Stimulated activated CD4-positive, alpha-beta T cell treated with anti-CD3 and anti-CD28 coated beads, Interleukin-15, amount 100 ng/mL, for 1 hour (primary cell): ENCODE measurements at places on chromosomes 5 and 9.

DNA sequence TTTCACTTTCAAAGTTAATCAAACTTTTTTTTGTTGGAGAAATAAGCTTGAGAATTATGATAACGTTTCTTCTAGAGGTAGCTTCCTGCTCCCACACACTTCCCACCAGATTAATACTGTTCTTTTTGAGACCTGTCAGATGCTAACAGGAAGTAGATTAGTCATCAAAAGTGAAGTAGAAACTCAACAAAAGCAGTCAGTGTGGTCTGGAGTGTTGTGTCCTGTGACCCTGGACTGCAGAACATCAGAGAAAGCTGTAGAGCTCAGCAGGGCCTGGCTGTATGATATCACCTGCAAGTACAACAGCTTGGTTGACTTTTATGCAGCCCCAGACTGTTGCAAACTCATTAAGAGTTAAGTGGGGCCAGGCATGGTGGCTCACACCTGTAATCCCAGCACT, 495.7 kb upstream of the CYLC2 start:
- no peak for DNase-seq

DNA sequence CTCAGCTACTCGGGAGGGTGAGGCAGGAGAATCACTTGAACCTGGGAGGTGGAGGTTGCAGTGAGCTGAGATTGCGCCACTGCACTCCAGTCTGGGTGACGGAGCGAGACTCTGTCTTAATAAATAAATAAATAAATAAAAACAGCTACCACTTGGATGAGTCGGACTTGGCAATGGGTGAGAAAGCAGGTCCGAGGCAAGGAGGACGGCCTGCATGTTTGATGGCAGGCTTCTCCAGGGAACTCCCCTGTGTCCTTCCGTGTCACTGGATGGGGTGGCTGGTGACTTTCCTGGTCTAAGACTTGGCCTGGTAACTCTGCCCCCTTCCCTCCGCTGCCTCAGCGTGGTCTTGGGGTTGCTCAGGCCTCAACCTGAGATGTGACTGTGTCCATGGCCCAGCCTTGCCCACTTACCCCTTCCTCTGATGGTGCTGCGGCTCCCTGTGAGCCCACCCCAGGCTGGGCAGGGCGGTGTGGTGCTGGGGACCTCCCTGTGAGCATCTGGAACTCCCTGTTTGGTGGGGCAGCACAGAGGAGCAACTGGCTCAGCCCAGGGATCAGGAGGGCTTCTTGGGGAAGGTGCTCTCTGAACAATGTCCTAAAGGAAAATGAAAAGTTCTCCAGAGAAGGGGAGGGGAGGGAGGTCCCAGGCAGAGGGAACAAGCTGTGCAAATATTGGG, 62.5 kb upstream of the PSD2 start:
- no peak for DNase-seq

- DNase-seq: no peak
Measured at GRCh38 chr5:909994-910768, 17.5 kb downstream of the TRIP13 start.

DNA sequence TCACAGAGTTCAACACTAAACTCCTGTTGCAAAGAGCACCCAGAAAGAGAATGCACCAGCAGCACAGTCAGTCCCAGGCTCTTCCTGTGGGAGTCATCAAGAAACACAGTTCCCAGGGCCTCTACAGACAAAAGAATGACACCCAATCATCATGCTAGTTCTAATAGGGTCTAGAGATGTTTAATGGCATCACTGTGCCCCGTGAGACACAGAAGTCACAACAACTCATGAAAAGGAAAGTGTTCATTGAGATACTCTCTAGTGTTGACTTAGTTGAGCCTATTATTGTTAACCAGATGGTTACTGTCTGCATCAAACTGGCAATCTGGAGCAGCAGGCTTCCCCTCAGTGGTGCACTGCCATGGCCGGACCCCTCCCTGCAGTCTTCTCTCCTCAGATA, 1.6 kb downstream of the KLHL3 start:
- no peak for DNase-seq

DNA sequence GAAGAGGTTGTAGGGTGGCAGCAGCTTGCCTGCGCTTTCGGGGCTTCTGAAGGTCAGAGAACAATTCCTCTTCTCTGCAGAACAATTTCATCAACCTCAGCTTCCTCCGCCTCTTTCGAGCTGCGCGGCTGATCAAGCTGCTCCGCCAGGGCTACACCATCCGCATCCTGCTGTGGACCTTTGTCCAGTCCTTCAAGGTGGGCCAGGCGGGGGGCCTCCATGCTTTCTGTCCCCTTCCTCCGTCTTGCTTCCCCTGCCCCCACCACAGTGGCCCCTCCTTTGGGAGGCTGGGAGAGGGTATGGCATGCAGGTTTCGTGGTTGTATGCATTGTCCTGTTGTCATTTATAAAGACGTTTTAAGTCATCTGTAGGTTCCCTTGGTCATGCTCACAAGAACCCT, 195.8 kb downstream of the CACNA1B start:
- DNase-seq: no peak

- no peak for DNase-seq
Measured at GRCh38 chr9:113290052-113290607, 13.0 kb downstream of the RNF183 start.

DNA sequence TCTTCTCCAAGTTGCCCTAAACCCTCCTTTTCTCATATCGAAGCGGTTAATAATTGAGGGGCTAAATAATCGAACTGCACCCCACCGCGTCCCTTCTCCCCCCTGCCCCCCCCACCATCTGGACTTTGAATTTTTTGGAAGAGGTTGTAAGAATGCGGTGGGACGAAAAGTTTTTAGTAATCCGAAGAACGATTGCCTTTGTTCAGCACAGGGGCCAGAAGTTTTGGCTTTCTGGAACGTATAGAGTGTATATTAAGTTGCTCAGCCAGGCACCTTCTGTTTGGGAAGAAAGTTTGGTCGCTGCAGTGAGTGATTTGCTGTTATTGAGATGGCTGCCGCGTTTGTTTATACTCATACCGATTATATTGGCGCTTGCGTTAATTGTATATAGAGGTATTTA, 518 bp downstream of the ERBIN start:
- no peak for DNase-seq

GRCh38 chr5:102713682-102714231, 41.3 kb upstream of the PAM start:
- no peak for DNase-seq

DNA sequence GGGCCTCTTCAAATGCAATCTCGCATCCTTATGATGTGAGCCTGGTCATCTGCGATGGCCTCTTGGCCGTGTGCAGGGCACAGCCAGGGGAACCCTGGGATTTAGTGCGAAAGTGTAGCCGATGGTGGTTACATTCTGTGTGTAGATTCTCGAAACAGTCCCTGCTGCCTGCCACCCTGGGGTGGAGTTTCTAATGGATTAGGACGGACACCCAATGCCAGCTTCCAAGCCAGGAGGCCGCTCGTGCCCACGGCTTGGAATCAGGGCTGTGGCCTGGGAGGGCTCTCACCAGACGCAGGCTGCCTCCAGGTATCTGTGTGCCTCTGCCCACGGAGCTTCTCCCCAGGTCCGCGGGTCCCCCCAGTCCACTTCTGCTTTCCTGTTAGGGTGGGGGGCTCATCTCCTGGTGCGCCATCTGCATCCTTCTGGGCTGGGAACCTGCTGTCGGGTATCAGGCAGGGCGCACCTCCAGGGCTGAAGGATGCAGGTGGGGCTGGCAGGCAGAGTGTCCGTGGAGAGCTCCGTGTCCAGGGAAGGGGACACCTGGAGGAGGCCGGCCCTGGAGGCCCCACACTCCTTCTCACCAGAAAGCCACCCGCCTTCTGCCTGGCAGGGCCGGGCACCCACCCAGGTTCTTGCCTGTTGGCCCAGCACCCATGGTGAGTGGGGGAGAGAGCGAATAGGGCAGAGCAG, 3.4 kb upstream of the SLC12A7 start:
- no peak for DNase-seq

DNA sequence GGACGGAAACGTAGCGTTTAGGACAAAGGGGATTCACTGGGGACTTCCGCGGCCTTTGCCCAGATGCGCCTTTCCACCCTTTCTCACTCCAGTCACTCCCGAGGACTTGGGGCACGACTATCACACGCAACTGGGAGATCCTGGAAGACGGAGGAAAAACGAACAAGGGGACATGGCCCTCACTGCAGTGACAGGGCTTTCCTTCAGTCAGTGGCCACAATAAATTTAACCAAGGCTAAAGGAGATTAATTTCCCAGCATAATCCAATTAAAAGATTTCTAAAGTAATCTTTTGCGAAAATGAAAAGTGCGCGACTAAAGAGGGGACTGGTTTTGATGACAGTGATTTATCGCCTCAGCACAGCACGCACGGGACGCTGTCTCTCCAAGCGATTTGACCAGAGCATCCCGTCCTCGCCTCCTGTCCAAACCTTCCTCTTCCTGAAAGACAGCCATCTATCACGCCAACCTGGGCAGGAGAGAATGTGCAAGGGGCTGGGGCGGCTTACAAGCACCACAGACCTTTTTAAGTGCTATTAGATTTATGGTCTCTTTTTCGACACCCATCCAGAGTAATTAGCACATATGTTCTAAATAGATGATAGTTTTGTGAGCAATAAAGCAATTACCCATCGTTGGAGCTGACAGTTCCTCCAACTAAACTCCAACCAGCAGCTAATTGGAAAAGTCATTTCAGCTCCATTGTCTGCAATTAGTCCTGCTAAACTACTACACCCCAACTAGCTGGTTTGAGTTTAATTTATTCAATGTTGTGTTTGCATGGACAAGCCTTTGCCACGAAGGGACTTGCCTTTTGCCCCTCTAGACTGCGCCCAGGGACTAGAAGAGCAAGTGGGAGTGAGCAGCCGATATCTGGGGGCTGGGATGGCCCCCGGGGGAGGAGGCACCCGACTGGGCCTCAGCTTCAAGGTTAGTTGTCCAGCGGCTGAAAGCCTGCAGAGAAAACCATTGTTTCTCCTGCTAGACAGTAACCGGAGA, 7.4 kb downstream of the NR2F1-AS1 start:
- no peak for DNase-seq

DNA sequence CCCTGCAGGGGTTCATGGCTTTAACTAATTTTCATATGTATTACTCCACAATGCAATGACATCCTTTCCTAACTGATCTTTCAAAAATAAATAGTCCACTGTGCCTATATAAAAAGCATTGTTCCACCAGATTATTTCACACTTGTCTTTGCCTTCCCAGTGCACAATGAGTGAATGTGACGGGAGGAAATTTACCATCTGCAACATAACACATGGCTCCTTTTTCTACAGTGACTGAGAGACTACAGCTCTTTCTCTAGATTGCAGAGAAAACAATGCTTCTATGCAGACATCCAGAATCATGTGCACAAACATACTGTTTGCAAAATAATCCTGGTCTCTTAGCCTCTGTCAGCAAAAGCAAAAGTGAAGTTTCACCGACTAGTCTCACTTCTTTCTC, 483.7 kb upstream of the PIK3R1 start:
- DNase-seq: no peak

GRCh38 chr9:133564451-133565116, 30.1 kb downstream of the ADAMTSL2 start:
- no peak for DNase-seq

- DNase-seq: no peak
Measured at GRCh38 chr9:20478786-20479185, 143.5 kb downstream of the MLLT3 start.

DNA sequence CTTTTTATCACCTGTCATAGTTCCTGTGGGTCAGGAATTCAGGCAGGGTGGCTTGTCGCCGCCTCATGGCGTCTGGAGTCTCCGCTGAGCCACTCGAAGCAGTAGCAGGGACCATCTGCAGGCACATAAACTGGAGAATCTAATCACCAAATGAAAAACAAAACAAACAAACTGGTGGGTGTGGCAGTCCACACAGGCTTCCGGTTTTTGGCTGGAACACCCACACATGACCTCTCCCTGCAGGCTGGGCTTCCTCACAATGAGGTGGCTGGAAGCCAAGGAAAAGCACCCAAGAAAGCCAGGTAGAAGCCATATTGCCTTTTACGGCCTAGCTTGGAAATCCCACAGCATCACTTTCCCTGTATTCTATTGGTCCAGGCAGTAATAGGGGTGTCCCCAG, 197.0 kb downstream of the SYK start:
- DNase-seq: no peak

GRCh38 chr5:75538211-75538610, 26.5 kb downstream of the POLK start:
- DNase-seq: no peak

- DNase-seq: no peak
Measured at GRCh38 chr5:104126980-104127379, 564.4 kb upstream of the NUDT12 start.

DNA sequence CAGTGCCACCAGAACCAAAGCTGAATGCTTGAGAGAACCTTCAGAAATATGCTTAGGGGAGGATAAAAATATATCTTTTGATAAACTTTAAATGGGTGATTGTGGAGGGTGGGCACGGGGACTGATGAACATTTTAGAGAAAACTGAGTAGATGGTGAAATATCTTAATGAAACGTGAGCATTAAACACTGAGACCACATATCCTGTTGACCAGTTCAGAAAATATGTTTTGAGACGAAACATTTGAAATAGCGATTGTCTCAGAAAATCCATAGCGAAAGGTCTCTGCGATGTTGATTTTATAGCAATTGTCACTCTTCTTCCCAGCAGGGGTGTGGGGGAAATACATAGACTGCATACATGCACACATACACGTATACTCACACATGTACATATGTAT, 231.0 kb downstream of the ESM1 start:
- no peak for DNase-seq

DNA sequence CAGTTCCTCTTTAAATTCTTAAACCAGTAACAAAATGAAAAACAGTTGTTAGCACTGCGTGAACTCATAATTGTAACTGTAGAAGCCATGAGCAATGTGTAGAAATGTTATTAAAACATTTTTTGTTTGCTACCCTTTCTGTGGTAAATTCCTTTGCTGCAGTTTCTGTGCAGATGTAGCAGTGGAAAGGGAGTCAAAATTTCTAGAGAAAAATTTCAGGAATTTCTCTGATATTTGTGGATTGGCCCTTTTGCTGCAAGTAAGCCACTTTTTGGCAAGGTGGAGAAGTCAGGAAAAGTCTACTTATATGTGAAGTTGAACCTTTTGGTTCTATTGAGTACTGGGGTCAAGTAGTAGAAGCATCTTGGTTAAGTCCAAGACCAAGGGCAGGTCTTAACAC, 10.1 kb downstream of the FBXL7 start:
- no peak for DNase-seq

DNA sequence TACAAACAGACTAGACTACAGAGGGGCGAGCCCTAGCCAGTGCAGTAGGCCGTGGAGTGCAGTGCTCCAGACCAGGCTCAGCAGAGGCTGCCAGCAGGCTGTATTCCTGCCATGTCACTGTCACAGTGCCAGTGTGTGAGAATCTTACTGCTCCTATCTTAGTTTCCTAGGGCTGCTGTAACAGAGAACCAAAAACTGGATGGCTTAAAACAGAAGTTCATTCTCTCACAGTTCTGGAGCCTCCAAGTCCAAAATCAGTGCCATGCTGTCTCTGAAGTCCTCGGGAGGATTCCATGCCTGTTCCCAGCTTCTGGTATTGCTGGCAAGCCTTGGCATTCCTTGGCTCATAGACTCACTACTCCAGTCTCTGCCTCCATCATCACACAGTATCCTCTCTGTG, 75.0 kb upstream of the SAP30L start:
- DNase-seq: no peak

GRCh38 chr5:172079876-172080275, 73.4 kb upstream of the FBXW11 start:
- DNase-seq: no peak
